ENCODE measurements at places on chromosomes 3 and 15.

DNA sequence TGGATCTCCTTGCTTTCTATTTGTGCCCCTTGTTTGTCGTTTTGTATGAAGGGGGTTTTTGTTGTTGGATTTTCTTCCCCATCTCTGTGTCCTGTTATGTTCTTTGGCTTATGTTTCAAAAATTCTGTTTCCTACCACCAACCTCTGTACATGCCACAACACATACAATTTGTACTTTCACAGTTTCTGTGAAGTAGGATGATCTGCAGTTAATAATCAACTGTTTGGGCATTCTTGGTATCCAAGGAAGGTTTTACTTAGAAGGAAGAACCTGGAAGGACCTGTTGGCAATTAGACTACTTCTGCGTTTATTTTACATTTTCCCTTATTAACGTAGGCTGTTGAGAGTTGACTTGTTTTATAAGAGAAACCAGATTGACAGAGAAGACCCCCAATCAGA, 8.3 kb downstream of the SETD5 start:
- DNase-seq = no peak

DNA sequence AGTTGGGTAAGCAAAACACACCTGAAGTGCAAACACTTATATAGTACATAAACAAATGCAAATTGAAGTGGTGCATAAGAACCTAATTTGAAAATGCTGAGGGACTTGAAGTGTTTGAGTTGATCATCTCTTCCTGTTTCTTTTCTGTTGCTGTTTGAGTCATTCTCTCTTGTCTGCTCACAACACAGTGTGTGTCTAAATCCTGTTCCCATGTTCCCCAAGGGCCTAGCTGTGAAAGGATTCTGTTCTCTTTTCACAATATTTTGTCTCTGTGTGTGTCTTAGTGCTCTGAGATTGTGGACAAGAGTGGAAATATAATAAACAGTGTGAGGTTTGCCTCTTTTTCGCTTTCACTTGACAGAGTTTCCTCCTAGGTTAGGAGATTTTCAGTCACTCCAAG, 6.1 kb downstream of the CD96 start:
- DNase-seq = no peak

- no peak for DNase-seq
These were observed 143.8 kb upstream of the LMCD1 start for GRCh38 chr3:8357859-8358258.

GRCh38 chr3:13950042-13950441, 70.2 kb upstream of the WNT7A start:
- DNase-seq = no peak

- DNase-seq = no peak
These were observed 1265.0 kb upstream of the ALCAM start for GRCh38 chr3:104101736-104102135.

- no peak for DNase-seq
These were observed 262.2 kb downstream of the MAGI1 start for GRCh38 chr3:65776494-65776893.

DNA sequence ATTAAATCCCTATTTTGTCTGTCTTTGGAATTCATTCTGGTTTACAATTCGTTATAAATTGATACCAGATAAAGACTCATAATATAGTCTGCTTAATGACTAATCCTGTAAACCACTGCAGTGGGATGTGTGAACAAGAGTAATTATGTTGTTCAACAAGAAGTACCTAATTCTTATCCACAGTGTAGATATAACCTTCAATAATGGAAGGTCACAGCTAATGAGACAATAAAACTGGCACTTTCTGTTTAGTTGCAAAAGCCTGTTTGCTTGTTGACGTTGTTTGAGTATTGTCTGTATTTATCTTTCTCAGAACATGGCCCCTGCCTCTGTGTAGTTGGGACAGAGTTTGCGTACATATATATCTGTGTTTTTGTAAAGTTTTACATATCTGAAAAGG, 26.7 kb downstream of the PIAS1 start:
- no peak for DNase-seq

DNA sequence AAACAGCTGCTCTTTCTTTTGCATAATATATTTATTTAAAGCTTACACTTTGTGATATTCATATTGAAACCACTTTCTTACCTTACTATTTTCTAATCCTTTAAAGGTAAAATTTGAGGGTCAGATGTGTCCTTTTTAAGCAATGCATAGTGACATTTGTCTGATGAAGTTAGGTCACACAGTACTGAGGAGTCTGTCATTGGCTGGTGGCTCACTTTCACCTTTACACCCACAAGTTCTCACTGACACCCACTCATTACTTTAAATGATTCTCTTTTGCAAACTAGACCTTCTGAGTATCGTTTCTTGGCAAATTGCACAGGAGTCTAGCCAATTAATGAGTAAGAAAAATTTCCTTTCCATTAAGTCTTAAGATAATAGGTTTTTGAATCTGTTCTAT, 758.3 kb upstream of the ARPP21 start:
- DNase-seq = no peak

- no peak for DNase-seq
These were observed 963.7 kb downstream of the PLOD2 start for GRCh38 chr3:145197051-145197820.

- DNase-seq = no peak
These were observed 213.0 kb downstream of the PCCB start for GRCh38 chr3:136463170-136463569.

DNA sequence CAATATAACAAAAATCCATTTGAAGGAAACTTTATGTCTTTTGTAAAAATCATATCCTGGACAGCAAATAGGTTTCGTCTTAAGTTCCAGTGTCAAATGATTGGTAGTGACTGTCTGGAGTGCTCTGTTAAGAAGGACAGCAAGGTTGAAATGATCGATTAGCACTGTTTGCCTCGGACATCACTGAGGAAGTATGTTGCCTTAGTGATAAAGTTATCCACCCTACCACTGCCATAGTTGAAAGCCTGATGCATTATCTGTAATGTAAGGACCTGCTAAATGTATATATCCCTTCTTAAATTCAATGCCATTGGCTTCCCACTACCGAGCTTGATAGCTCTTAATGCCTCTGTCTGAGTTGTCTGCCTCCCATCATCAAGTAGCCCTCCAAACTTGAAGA, 70.0 kb downstream of the CFAP20DC start:
- DNase-seq = no peak

GRCh38 chr3:157632075-157632474, 128.9 kb upstream of the VEPH1 start:
- DNase-seq = no peak

DNA sequence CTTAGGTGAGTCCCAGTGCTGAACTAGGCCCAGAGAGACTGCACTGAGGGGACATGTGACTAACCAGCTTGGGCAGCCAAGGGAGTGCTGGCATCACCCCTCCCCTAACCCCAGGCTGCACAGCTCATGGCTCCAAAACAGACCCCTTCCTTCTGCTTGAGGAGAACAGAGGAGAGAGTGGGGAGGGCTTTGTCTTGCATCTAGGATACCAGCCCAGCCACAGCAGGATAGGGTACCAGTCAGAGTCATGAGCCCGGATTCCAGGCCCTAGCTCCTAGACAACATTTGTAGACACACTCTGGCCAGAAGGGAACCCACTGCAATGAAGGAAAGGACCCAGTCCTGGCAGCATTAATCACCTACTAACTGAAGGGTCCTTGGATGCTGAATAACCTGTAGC, 49.9 kb upstream of the PLSCR4 start:
- no peak for DNase-seq

DNA sequence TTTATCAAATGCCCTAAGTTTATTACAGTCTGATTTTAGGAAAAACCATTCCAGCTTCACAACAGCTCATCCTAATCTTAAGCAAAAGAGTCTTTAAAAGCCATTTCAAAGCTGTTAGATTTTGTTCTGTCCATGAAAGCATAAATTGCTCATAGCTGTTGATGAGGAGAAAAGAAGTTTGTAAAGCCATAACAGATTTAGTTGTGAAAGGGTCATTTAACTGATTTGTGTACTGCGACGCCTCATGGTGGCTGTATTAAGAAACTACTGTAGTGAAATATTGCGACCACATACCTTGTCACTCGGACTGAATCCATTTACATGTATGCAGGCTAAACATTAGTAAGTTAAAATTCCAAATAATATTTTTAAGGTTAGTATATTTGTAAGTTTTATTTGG, 20.9 kb downstream of the BBX start:
- DNase-seq = no peak

- DNase-seq = no peak
These were observed 1075.3 kb upstream of the ALCAM start for GRCh38 chr3:104291437-104291851.

- DNase-seq = no peak
These were observed 107.0 kb downstream of the PTPRG start for GRCh38 chr3:61668317-61668864.

- DNase-seq = no peak
These were observed 23.1 kb downstream of the SST start for GRCh38 chr3:187646906-187647660.

DNA sequence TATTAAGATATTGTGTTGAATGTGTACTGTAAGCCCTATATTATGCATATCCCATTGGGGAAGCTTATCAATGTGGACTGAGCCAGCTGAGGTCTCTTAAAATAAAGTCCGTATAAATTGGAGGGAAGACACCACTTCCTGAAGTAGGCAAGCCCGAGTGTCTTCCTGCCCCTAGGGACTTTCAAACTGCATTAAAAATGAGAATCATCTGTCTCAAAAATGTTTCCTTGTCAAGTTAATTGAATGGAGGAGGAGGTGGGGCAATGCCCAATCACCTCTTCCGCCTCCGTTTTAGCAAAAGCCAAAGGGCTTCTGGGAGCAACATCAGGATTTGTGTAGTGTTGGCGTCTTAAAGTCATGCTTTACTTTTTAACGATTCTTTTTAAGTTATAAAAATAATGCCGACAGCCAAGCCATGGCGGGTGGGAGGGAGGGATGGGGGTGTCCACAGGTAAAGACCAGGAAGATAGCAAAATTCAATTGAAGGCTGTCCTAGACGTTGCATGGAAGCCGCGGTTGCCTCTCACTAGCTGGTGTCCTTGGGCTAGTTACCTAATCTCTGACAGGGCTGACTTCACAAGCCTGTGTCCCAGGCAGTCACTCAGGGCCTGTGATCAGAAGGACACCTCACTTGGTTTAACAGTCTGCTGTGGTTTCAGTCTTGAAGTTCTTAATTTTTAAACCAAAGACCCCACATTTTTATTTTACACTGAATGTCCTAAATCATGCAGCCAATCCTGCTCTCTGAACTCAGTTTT, 524.9 kb upstream of the PROK2 start:
- no peak for DNase-seq

- no peak for DNase-seq
These were observed 40.5 kb upstream of the IGSF10 start for GRCh38 chr3:151501171-151501922.
